ENCODE measurements at places on chromosomes 11 and 22.

GRCh38 chr11:65288706-65289536, 25.7 kb upstream of the CDC42EP2 start:
- DNase-seq: no peak

- no peak for DNase-seq
These were observed 18.8 kb upstream of the DRD2 start for GRCh38 chr11:113494021-113494420.

GRCh38 chr11:122187373-122188165, 71.6 kb upstream of the BLID start:
- DNase-seq: no peak

DNA sequence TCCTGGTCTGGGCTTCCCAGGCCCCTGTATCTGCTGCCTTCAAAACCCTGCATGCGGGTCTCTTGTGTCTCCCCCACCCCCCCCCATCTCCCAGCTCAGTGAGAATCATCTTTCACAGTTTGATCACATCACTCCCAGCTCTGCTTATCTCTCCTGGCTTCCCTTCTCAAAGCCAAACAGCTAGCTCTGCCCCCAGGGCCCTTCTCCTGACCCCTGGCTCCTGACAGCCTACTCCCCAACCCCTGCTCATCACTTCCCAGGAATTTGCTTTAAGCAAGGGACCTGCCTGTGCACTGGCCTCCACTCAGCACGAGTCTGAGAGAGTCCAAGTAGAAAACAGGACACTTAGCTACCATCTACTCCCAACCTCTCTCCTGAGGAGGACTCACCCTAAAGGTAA, 342.7 kb downstream of the TENM4 start:
- no peak for DNase-seq

GRCh38 chr11:12241971-12242672, 131.7 kb downstream of the MICAL2 start:
- DNase-seq: no peak

- no peak for DNase-seq
These were observed 137.9 kb upstream of the RASSF10 start for GRCh38 chr11:12871241-12871640.

DNA sequence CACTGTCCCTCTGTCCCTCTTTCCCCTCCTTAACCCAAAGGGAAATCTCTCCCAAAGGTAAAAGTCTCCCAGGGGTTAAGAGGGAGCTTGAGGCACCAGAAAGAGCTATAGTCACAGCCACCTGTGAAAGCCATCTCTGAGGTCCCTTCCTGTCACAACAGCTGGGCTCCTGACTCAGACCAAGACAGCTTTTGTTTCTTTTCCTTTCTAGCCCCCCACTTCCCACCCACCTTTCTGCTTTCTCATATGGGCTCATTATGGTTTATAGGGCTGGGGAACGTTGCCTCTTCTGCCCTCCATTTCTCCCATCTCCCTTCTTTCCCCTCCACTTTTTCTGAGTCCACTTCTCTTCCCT, 19.1 kb downstream of the MIF start:
- no peak for DNase-seq

DNA sequence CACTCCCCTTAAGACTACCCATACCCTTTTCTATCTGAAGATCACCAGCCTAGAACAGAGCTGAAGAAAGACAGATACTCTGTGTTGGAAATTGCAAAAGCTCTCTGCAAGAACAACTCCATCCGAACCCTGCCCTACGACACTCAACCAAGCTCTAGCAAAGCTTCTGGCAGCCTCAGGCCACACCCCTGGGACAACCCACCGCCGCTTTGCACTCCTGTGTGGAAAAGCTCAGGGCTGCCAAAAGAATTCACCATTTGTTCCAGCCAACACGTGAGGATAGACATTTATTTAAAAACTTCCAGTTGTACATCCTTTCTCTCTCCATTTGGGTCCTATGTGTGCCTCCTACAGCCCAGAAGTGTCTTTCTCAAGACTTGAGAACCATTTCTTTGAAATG, 62.4 kb upstream of the CD5 start:
- no peak for DNase-seq

GRCh38 chr11:110453684-110454354, 24.1 kb downstream of the FDX1 start:
- no peak for DNase-seq

DNA sequence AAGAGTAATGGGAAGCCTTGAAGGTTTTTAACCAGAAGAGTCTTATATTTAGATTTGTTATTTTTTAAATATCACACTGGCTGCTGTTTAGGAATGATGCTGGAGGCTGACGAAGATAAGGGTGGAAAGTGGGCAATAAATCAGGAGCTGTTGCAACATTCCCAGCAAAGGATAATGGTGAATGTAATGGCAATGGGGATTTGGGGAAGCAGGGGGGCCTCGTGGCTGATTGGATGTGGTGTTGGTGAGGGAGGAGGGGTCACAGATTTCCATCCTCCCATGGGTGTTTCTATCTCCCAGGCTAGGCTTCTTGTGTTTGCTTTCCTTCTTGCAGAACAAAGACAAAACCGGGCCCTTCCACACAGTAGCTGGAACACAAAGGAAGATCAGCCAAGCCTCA, 80.8 kb downstream of the PIWIL4 start:
- no peak for DNase-seq

GRCh38 chr11:115710980-115711379, 206.8 kb upstream of the CADM1 start:
- DNase-seq: no peak

DNA sequence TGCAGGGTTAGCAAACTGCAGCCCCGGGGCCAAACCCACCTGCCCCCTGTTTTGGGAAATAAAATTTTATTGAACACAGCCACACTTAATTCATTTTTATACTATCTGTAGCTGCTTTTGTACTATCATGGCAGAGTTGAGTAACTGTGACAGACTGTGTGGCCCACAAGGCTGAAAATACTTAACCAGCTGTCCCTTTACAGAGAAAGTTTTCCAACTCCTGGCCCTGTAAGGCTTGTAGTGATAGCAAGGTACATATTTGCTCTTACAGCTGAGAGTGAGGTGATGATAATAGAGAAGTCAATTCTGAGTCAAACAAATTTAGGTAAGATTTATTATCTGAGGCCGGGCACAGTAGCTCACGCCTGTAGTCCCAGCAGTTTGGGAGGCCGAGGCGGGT, 87.4 kb upstream of the SLC6A5 start:
- no peak for DNase-seq

DNA sequence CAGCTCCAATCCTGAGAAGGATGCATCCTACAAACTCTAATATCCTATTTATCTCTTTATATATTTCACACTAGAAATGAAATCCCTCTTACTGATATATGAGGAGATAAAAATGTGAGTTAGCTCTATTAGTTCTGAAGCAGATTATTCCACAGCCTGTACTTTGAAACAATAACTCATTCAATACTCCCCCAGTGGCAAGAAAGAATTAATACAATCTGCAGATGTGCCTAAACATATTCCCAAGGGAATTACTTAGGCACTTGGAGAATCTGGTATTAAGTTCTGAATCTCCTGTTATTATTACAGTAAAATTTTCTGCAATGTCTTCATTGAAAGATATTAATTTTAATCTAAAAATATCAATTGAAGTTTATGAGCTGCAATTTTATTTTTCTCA, 59.4 kb downstream of the DDI1 start:
- no peak for DNase-seq

- no peak for DNase-seq
These were observed 722.2 kb upstream of the TENM4 start for GRCh38 chr11:80163011-80163410.

GRCh38 chr11:57480409-57481137, 20.2 kb downstream of the RTN4RL2 start:
- peak; percentile 79 for DNase-seq

GRCh38 chr11:2426826-2427521, 17.3 kb downstream of the TRPM5 start:
- DNase-seq: no peak

- DNase-seq: no peak
These were observed 111.8 kb downstream of the SNX19 start for GRCh38 chr11:130804306-130805076.

DNA sequence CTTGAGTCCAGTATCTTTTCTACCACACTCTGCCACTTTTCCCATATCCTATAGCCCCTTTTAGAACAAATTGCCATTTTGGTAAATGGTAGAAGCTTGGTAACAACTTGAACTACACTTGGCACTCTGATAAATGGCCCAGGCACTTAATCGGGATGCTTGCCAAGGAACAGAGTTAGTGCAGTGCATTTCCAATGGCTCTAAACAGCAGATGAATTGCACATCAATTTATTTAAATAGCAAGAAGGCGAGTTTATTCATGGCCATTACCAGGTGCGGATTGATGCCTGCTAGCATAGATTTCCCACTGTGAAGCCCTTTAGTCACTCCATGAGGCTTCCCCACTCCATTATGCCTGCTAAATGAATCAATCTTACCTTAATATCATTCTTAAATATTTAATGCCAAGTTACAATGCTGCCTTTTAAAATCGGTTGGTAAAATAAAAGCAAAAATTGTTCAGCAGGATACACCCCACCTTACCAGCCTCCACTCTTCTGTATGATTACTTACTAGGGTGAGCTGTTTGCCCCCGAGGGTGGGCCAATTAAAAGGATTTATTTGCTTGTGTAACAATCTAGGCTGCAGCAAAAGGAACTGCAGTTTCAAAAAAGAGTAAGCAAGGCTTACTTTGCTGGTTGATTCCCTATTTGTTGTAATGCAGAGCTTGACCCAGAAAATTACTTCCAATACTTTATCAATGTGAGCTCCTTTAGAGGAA, 136.0 kb upstream of the ARHGAP42 start:
- DNase-seq: no peak

- DNase-seq: no peak
These were observed 24.9 kb upstream of the WNT11 start for GRCh38 chr11:76231121-76231738.

- no peak for DNase-seq
These were observed 91.4 kb downstream of the JRKL start for GRCh38 chr11:96481204-96481603.

All from Calu3 (cell line).